ENCODE measurements at places on chromosomes 7 and 10.

DNA sequence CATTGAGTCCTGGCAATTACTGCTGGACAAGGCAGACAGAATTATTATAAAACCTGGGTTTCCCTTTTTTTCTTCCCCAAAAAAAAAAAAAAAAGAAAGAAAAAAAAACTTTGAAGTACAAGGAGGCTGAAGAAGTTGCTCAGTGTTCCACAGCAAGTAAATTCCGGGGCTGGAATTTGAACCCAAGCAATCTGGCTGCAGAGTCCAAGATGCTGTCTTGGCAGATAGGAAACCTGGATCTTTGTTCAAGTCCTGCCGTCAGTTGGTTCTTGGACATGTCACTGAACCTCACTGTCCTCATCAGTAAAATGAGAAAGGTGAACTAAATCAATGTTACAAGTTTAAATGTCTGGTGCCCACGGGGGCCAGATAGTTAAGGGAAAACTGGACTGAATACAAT is 35.3 kb downstream of the ARID5B start:
- no peak for DNase-seq

- DNase-seq = no peak
These were observed 146.7 kb downstream of the DNAJB6 start for GRCh38 chr7:157483515-157483914.

GRCh38 chr10:130547368-130547767 is 411.2 kb downstream of the GLRX3 start:
- DNase-seq = no peak

GRCh38 chr10:103739039-103739764 is 116.2 kb downstream of the SH3PXD2A start:
- peak; percentile 80 for DNase-seq

- no peak for DNase-seq
These were observed 32.0 kb downstream of the GNA12 start for GRCh38 chr7:2812114-2812487.

- DNase-seq = no peak
These were observed 577 bp upstream of the DDX21 start for GRCh38 chr10:68955355-68955831.

All from AG09319 (cell line).